Non-pigmented ciliary epithelial cell (primary cell): ENCODE measurements at places on chromosomes 4 and X.

DNA sequence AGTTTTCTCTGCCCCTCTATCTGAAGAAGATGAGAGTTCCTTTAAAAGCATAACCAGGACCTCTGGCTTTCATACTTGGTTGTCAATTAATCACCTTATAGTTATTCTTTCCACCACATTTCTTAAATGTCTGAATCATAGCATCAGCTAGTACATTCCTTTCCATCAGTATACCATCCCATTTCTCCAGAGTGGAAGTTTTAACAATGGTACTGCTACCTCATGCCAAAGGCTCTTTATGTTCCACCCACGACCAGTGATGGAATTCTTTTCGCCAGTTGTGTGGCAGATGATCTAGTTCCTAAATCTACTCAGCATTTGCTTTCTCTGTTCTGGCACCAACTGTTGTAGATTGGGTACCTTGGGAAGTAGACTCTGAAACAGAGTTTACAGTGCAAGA is 379.8 kb downstream of the ZNF674 start:
- peak; percentile 36 for DNase-seq

DNA sequence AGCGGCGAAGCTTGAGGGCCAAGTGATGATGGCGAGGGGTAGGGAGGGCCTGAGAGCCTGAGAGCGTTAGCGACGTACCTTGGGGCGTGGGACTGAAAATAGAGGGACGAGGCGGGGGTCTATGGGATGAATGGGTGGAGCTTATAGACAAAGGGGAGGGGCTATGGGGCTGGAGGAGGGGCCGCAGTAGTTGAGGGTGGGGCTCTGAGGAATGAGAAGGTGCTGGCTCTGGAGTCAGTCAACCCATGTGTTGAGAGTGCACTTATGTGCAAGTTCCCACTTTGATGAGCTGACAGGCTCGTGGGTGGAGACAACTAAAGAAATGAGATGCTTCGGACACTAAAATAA is 488 bp downstream of the TBC1D25 start:
- DNase-seq: no peak

DNA sequence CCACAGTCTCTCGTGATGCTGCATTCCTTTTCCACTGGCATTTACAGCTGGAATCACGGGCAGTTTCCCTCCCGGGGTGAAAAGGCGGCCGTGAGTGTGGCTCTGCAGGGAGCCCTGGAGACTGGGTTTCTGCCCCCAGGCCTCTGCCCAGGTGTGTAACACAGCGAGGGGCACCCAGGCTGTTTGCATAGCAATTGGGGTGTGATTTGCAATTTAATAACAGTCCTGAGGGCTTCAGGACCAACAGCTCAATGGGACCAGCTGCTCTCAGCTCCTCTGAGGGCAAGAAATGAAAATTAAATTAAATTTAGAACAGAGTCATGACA is 99.0 kb upstream of the SHOX start:
- DNase-seq: no peak

GRCh38 chrX:131734621-131735020 is 190.7 kb downstream of the OR13H1 start:
- no peak for DNase-seq

GRCh38 chr4:105414316-105414715 is 59.5 kb downstream of the PPA2 start:
- no peak for DNase-seq

DNA sequence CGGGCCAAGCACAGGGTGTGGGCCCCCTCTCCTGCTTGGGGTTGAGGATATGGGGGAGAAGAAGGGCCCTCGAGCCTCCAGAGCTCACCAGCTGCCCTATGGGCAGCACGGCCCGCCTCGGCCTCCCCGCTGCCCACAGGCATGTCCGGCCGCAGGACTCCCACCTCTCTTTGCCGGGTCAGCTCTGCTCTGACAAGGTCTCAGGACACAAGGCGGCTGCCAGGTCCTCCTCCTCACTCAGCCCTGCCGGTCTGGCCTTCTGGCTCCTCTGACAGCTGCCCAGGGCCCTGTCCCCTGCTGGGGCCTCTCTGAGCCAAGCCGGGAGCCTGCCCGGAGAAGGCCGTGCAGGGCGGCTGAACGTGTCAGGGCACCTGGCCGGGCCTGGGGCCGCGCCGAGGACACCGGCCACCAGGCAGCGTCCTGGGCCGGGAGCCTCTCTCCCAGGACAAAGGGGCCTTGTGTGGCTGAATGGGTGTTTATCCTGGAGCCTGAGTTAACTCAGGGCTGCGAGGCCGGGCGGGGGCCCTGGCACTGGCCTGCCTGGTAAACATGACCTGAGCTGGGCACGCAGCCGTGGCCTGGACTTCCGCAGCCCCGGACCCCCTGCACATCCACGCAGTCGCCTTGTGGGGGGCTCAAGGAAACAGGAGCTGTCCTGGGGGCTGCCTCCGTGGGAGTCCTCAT is 25.7 kb downstream of the TACC3 start:
- DNase-seq: no peak

GRCh38 chrX:136689436-136689835 is 41.5 kb downstream of the CD40LG start:
- DNase-seq: peak; percentile 60

- no peak for DNase-seq
Observed at GRCh38 chr4:120509222-120509621, 413.3 kb downstream of the PRDM5 start.

DNA sequence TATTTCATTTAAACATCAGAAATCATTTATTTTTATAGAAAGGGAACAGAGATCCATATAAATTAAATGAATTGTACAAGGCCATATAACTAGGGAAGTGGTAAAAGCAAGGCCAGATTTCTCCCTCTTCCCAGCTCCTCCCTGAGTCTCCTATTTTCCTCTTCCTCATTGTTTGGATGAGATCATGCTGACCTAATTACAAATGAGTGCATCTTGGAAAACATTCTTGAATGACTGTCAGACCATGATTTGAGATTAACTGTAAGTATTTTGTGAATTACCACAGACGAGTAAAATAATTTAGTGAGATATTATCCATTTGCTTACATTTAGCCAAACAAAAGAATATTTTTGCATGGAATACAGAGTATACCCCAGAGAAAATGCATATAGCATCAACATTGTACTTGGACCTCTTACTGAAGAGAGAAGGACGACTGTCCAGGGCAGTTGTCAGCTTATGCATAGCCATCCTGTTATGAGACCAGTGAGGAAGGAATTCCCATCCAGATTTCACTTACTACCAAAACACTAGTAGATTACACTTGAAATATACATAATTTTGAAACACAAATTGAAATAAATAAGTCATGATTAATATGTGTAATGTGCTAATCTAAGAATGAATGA is 47.3 kb downstream of the SLAIN2 start:
- peak; percentile 22 for DNase-seq
